ENCODE measurements at places on chromosomes 3 and 15.

- DNase-seq = no peak
Measured at GRCh38 chr15:68554721-68555678, 23.8 kb upstream of the CORO2B start.

- DNase-seq = peak; percentile 41
Measured at GRCh38 chr3:14439501-14440167, 37.2 kb downstream of the SLC6A6 start.

GRCh38 chr3:122014741-122015140 is 7.3 kb downstream of the ILDR1 start:
- DNase-seq = no peak

DNA sequence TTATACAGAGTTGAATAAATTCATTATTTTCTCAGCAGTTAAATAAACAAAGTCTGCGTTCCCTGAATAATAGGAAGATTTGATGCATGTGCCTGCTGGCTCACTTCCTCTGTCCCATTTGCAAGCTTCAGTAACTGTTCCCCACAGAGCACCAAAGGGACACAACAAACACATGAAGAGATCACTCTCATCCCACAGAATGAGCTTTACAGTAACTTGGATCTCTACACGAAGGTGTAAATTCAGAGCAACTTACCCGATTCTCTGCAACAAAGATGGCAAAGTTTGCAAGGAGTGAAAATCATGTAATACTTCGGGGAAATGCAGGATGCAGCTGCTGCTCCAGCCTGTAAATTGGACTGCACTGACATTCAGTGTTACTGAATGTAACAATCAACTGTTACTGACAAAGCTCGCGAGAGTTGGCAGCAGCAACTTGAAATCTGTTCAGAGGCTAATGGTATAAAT is at the start of gene BCHE:
Gene BCHE, minus strand, starts transcription at position 366 of the 468 bp plus-strand sequence. CDS start 6,390 bp downstream, outside the sequence.
- peak; percentile 83 for DNase-seq

DNA sequence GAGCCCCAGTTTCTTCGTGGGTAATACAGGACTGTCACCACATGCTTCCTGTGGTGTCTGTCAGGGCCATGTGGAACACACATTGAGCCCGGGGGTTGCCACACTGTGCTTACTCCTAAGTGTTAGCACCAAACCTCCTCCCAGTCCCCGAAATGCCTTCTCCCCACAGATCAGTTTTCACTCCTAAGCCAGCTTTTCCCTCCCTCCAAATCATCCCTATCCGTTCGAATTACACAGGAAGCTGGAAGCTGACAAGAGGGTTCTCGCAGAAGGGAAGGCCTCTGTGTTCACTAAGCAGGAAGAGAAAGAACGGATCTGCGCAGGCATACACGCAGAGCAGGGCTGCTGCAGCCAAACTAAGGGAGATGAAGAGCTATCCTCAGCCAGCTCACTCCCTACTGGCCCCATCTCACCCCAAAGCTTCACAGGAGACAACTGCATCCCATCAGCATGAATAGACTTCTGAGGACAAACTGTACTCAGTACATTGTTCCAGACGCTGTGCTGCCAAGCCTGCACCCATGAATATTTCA is 32.3 kb downstream of the XXYLT1 start:
- peak; percentile 56 for DNase-seq

GRCh38 chr15:37793851-37794250 is 140.6 kb upstream of the TMCO5A start:
- peak; percentile 21 for DNase-seq

GRCh38 chr3:125594581-125595011 is 701 bp downstream of the OSBPL11 start:
- DNase-seq = no peak

DNA sequence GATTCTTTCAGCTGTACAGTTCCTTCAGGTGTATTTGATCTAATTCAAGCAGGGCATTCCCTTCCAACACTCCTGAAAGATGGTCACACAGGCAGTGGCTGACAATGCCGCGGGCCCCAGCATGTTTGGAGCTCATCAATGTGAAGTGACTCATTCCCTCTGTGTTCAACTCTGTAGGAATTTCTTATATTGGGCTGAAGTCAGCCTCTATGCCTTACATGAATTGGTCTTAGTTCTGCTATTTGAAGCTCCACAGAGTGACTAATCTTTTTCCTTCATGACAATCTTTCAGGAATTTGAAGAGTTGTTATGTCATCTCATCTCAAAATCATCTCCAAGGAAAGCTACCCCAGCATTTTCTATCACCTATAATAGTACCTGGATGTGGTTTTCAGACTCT is 142.5 kb upstream of the C2CD4B start:
- DNase-seq = peak; percentile 89

All from fibroblast of upper back skin (primary cell).